ENCODE measurements at places on chromosomes 4 and X.

DNA sequence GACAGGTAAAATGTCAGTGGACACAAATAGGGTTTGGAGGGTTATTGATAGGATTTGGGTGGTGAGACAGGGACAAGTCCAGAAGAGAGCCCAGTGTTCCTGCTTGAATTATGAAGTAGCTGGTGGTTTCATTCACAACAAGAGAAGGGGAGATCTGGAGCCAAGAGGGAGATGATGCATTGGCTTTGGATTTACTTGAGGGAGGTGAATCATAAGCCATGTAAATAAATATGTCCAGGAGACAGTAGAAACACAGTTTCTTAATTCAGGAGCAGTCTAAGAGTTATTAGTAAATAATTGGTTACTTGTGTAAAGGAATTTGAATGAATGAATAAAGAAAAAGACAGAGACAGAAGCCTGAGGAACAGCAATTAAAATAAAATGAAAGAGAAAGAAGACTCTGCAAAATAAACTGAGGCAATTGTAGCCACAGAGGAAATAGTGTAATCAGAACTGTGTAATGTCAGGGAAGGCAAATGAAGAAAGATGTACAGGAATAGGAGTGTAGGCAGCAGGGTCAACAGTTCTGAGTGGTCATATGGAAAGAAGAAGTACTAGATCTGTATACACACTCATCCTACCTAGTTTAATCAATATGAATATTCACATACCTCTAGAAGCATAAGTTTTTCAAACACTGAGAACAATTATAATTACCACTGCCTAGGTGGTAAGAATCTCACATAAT lies 50.2 kb upstream of the CXCL8 start:
- DNase-seq: no peak

GRCh38 chrX:29468911-29469494 lies 746.4 kb upstream of the MAGEB2 start:
- DNase-seq: no peak

DNA sequence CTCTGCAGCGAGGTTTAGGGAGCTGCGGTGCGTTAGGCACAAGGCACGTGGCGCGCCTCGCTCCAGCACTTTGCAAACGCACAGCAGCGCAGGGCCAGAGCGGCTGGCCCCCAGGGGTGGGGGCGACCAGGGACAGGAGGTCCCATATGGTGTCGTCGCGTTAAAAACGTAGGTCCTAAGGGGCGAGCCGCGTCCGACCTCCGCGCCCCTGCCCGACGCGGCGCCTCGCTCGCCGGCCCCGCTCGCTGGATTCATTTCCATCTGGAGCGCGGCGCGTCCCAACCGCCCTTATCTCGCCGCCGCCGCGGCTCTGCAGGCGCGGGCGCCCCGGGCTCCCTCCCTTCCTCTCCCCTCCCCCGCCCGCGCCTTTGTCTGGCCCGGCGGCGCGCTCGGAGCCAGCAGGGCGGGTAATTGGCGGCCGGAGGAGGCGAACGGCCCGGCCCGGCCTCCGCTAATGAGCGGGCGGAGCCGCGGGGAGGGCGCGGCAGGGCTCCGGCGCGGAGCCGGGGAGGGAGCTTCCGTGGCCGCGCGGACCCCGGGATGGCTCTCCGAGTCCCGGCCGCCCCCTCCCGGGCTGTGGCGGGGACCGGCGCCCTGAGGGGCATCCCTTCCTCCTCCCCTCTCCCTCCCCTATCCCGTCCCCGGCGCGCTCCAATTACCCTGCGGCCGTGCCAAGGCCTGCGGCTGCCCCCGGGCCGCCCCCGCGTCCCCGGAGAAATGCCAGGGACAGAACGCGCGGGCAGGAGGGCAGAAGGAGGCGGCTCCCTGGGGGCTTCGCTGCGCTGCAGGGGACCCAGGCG lies 409.0 kb downstream of the BCOR start:
- no peak for DNase-seq

DNA sequence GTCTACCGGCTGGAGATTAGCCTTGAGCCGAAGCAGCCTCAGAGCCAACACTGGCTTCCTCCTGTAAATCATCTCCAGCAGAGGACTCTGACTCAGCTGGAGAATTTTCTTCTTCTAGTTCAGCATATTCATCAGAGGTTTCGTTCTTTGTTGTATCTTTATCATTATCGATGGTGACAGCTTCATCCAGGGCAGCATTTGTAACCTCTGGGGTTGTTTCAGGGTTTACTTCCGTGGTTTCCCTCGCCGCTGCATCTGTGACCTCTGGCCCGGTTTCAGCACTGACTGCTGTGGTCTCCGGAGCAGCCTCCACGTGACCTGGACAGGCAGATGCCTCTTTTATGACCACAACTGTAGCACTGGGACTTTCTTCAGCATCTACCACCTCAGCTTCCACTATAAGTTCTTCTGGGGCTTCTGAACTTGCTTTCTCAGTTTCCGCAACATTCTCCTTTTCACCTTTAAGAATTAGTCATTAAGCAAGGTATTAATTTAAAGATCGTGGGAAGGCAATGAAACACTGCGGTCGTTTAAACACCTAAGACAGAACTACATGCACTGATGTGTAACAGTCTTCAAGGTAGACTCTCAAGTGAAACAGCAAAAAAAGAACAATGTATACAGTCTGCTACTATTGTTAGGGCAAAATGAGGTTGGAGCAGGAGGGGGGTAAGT lies 13.3 kb downstream of the MGARP start:
- DNase-seq: no peak

GRCh38 chr4:143241892-143242291 lies 57.2 kb downstream of the USP38 start:
- DNase-seq: no peak

- DNase-seq: no peak
Observed at GRCh38 chr4:32931475-32931874, 2211.3 kb downstream of the PCDH7 start.

Measured in H1 (cell line).